ENCODE measurements at places on chromosomes 2 and 18.

GRCh38 chr18:13643261-13643751 lies 83.1 kb downstream of the FAM210A start:
- DNase-seq: no peak

- DNase-seq: no peak
These were observed 3.2 kb upstream of the NEU2 start for GRCh38 chr2:233029321-233029720.

- DNase-seq: no peak
These were observed 110.9 kb downstream of the PID1 start for GRCh38 chr2:229160180-229160579.

GRCh38 chr2:77999376-77999775 lies 477.2 kb upstream of the LRRTM4 start:
- DNase-seq: no peak

GRCh38 chr2:41827354-41827971 lies 220.4 kb upstream of the PKDCC start:
- DNase-seq: no peak

DNA sequence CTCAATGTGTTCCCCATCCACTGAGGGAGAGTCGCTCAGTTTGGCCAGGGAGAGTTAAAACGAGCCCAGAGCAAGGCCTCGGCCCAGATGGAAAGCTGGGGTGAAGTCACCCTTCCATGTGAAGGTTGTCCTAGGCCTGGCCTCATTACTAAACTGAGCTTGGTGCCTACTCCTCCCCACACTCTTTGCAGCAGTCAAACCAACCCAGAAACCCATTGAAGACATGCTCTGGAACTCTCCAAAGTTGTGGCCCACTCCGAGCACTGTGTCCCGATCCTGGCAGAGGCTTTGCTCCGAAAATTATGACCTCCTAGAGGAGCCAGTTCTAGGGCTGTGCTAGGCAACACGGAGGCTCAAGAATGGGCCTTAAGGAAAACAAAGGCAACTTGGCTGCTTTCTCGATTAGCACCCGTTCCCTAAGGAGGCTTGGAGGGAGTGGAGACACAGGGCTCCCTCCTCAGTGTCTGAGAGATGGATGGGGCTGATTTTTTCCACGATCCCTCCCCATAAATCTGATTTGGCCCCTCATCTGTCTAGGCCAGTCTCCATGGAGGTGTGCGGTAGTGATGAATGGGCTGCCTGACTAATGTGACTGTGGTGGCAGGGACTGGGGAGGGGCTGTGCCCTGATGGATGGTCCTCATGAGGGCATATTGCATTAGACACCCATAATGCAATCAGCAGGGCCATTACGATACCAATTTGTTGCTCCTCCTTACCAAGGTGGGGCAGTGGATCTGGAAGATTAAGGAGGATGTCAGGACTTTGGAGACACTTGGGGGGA lies 11.7 kb upstream of the CYP26B1 start:
- no peak for DNase-seq

DNA sequence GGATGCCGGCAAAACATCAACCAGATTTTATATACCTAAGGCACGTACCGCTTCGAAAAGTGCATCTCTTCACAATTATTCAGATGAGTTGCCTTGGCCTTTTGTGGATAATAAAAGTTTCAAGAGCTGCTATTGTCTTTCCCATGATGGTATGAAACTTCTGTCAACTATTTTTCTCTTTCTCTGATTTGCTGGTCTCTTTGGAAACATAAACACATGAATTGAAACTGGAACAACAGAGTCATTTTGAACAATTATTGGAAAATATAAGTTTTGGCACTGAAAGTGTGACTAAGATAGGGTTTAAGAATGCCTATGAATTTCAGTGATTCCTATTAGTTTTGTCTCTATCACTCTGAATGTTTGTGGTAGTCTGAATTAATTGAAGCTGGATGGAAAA lies 109.9 kb downstream of the DPP4 start:
- no peak for DNase-seq

DNA sequence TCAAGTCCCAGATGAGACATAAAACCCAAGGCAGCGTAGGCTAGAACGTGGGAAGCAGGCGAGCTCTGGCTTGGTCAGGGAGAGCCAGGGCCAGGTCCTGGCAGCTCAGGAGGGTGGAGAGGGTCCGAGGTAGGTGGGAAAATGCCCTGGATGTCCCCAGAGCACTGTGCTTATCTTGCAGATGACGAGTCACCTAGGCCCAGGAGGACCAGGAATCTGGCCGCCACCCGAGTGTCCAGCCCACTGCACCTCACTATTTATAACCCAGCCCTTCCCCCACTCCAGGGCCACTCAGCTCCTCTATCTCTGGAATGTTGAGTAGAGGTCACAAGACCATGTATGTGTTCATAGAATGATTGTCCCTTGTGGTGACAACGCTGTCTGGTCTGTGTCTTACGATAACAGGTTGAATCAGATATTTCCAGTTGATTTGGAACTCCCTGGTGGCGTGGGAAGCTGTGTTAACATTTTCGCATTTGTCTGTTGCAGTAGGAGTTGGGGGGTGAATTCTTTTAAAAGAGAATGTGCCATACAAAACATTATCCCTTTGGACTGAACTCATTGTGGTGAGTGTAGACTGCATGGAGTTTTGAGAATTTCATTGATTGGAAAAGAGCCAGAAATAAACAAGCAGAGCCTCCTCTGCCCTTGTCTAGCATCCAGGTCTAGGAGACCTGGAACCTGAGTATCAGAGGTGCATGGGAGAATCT lies 47.5 kb downstream of the EMILIN2 start:
- DNase-seq: no peak

- DNase-seq: peak; percentile 15
These were observed 2.9 kb downstream of the TBR1 start for GRCh38 chr2:161418715-161419637.

GRCh38 chr2:143716522-143716921 lies 587.3 kb downstream of the ARHGAP15 start:
- DNase-seq: no peak

- no peak for DNase-seq
These were observed 202 bp downstream of the MCEE start for GRCh38 chr2:71129902-71130151.

DNA sequence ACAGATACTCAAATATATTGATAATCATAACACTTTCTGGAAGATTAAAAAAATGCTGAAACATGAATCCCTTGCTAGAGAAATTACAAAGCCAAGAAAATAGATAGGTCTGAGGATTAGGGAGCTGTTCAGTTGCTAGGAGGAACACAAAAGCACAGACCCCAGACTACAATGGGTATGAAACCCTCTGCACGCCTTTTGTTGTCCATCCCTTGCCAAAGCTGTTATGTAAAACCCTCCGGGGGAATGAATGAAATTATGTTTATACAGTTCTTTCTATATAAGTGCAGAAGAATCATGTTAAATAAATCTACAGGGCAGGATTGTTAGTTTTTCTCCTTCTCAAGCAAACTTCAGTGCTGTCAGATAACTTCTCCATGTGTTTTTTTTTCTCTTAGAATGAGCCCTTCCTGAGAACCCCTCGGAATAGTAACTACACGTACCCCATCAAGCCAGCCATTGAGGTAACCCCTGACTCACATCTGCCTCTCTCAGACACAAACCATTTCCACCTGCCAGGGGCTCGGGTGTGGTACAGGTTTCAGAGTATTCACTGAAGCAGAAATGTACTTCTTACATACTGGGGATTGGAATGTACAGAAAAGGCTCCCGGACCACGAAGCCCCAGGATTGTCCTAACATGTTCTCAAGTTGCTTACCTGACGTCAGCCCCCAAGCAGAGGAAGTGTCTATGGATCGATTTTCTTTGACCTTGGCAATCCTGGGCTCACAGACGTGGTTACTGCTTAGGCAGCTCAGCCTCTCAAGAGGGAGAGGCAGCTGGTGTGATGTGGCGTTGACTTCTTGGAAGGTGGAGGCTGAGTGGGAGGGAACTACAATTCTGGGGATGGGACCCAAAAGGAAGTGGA lies 118.0 kb downstream of the PLB1 start:
- no peak for DNase-seq

- no peak for DNase-seq
These were observed 58.0 kb upstream of the ZNF521 start for GRCh38 chr18:25409971-25410370.

GRCh38 chr18:47594621-47595086 lies 335.8 kb downstream of the SMAD2 start:
- no peak for DNase-seq

DNA sequence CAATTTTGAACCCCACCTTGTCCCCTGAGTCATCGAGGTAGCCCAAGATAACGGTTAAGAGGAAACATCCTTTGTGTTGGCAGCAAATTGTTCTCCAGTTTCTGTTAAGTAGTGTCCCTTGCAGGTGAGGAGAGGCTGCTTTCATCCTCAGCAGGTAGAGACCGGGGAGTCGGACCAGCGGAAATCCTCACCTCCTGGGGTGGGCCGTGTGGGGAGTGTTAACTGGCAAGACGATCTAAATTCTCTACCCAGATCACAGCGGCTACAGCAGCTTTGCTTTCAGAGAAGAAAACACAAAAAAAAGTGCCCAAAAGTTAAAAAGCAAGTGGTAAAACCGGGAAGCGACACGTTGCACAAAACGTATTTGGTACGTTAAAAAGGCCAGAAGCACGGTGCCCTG lies 63.2 kb downstream of the ADI1 start:
- DNase-seq: no peak

Data from GDM1 (cell line).